Breast epithelium (tissue), 4 donors: ENCODE measurements at places on chromosomes 7 and 10. TPM values are rescaled to one million over a fixed set of nuclear protein-coding genes. Genes with fewer than 3 reads are reported as not detected.

- no peak for DNase-seq
Measured at GRCh38 chr10:115801457-115801856, 471.5 kb downstream of the GFRA1 start.

Gene TEX36
- not detected for total RNA-seq

GRCh38 chr7:94252971-94253370, 141.7 kb upstream of the COL1A2 start:
- DNase-seq: no peak

Gene SHTN1
- total RNA-seq: 14.4 TPM

- no peak for DNase-seq
Measured at GRCh38 chr10:75175046-75175445, 35.5 kb upstream of the VDAC2 start.

- DNase-seq: no peak
Measured at GRCh38 chr10:49166484-49167400, 21.4 kb downstream of the TMEM273 start.

GRCh38 chr7:127177156-127177555, 75.6 kb downstream of the GRM8 start:
- DNase-seq: no peak

DNA sequence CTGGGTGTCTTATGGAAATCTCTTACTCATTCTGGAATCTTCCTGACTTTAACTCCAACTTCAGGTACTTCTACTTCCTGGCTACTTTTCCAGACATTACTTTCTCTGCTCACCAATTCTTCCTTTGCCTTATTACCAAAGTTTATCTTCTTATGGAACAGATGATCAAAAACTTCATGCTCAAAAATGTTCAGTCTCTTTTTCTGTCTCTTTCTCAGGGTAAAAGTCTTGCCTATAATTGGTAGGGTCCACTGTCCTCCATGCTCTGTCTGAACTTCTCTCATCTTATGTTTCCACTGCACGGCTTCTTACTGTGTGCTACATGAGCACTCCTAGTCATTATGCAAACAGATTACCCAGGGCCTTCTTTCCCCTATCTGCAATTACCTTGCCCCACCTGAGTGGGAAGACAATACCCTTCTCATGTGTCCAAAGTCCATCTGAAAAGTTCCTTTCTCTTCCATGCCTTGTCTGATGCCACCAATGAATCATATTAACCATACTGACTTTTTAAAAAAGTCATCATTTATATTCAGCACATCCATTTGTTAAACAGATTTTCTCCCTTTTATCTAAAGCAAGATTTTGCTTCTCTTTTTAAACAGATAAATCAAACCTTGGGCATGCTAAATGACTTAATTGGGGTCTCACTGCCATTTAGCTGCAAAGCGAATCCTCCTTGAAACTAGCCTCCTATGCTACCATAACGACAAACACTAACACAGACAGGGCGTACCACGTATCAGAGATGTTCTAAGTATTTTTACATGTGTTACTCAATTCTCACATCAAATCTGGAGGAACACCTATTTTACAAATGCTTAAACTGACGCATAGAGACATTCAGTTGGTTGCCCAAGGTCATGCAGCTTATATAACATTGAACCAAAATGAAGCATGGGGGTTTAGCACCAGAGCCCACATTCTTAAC, 48.8 kb downstream of the SEMA3C start:
- no peak for DNase-seq

- no peak for DNase-seq
Measured at GRCh38 chr7:131027287-131027773, 293.3 kb upstream of the KLF14 start.

DNA sequence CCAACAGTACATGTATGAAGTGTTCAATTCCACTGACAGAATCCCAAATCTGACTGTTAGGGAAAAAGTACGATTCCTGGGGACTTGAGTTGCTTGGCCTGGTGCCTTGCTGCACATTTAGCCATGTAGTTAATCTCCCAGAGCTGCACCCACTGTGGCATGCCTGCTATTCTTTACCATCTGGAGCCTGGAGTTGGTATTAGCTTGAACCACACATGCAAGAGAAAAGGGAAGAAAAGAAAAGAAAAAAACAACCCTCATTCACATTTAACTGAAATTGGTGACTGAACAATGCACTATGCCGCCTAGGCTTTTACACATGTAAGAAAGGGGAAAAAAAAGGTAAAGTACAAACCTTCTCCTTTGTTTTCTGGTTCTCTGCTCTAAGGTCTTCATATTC, 26.1 kb downstream of the SHTN1 start:
- no peak for DNase-seq

GRCh38 chr7:131681961-131682360, 125.5 kb upstream of the PODXL start:
- DNase-seq: no peak

Gene WIPF3
- total RNA-seq: 0.66 TPM

DNA sequence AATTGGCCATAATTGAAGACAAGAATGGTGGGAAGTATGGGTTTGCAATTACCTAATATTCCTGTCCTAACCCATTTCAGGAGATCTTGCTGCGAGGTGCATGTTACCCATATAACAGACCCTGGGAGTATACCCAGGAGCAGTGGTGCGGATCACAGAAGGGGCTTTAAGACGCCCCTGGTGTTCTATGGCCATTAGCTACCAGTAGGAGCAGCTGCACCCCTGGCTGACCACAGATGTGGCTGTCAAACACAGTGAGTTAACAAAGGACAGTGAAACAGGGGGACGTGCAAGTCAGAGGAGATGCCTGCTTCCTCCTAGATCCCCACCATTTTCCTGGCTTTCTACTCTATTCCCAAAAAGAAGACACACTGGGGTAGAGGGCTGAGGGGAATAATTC, 25.2 kb downstream of the AOC1 start:
- DNase-seq: no peak

DNA sequence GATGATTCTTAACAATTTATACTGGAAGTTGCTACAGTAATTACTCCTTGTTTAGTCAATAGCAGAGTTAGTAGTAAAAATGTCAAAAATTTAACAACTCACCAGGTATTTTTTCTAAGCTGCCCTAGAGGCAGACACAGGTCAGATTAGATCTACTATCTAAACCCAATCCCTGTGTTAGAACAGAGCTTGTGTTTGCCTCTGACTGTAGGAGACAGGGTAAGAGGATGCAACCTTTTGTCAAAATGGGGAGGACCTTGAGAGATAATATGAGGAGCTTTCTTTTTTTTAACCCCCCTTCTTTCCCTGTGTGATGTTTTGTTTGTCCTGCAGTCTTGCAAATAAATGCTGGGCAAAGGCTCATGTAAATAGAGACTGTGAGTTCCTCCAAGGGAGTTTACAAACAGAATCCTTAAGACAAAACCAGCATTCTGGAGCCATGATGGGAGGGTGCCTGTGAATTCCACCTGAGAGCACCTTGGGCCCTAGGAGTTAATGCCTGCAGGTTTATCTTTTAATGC, 353.1 kb downstream of the GATA3 start:
- DNase-seq: no peak

DNA sequence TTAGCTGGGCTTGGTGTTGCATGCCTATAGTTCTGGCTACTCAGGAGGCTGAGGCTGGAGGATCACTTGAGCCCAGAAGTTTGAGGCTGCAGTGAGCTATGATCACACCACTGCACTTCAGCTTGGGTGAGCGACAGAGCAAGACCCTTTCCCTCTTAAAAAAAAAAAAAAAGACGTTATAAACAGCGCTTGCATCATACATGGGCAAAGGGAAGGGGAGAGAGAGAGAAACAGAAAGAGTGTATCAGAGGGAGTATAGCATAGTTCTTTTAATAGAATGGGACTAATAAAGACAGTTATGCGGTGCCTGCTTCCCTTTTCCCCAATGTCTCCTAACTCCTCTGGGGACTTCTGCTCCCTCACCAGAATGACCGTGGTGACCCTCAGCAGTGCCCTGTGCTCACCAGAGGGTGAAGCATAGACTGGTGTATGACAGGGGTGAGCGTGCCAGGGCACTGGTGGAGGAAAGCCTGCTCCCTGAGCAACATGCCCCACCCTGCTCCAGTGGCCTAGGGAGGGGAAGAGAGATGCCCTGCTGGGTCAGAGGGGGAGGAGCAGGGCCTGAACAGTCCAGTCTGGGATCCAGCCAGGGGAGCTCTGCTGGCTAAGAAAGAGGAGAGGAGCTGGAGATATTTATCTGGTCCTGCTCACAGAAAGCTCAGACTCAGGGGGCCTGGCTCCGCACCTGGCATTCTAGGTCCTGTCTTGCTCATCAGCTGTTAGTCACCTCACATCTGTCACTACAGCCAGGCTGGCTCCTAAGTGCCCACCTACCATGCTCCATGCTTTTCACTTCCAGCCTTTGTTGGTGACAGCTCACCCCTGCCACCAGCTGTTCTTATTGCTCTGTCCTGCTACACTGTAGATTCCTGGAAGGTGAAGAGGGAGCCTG, 2.2 kb downstream of the PDZD7 start:
- no peak for DNase-seq

- DNase-seq: no peak
Measured at GRCh38 chr7:82685214-82685613, 241.6 kb upstream of the CACNA2D1 start.

Gene SERPINE1
- total RNA-seq: 6.2 TPM

GRCh38 chr7:118306771-118307170, 82.3 kb downstream of the ANKRD7 start:
- DNase-seq: no peak

DNA sequence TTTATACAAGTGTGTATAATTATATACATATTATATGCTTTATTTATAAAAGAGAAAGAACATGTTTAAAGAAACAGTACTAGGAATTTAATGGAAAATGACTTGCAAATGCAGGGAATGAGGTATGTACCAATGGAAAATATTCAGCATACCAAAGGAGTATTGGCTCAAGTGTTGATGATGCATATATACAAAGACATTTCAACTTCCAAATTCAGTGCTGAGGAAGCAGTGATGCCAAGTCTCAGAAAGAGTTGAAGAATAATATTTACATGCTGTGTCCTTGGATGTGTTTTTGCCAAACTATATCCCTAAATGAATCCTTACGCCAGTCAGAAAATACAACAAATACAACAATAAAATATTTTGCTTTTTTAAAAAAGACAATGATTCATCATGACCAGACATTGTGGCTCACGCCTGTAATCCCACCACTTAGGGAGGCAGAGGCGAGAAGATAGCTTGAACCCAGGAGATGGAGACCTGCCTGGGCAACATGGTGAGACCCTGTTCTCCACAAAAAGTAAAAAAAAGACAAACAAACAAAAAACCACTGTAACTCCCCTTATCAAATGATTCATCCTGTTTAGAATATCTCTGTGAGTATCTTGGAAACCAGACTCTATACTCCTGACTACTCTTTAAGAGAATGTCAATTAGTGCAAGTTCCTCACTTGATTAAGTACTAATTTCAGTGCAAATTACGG, 157.2 kb downstream of the CHRM2 start:
- DNase-seq: no peak

Gene TSPAN13
- total RNA-seq: 10.2 TPM

Gene FZD1
- 36.1 TPM for total RNA-seq

Gene PNLIP
- total RNA-seq: not detected

Gene OSBPL3
- total RNA-seq: 6.4 TPM

DNA sequence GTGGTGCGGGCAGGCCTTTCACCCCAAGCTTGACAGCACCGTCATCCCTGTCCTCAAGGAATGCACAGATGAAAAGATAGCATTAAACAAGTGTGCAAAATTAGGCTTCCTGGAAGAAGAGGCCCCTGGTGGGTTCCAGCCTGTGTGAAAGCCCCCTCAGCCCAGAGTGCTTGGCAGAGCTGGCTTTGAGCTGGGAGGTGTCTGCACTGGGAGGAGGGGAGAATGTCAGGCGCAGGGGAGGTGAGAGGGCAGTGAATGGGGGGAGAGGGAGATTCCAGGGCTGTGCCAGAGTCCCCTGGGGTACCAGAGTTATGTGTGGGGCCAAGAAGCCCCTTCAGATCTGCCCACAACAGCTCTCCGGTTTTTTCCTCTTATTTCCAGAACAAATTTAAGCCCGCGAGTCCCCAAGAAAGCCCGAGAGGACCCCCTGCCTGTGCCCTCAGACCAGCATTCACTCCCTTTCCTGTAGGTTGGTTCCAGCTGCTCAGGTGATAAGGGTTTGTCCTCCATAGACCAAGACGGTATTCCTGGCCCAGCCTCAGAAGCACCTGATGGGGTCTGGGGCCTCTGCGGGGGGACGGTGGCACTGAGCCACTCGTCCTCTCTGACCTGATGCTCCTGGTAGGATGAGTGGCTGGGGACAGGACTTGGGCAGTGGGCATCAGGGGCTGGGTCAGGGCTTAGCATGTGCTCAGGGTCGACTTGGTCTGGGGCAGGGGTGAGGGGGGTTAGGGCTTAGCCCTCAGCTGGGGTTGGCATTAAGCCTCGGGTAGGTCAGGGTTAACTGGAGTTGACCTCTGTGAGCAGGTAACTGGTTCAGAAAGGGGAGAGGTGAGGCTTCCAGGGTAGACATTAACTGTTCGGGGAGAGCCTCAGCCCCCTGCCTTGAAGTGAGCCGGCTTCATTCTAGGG, 43.4 kb downstream of the ADCYAP1R1 start:
- no peak for DNase-seq

DNA sequence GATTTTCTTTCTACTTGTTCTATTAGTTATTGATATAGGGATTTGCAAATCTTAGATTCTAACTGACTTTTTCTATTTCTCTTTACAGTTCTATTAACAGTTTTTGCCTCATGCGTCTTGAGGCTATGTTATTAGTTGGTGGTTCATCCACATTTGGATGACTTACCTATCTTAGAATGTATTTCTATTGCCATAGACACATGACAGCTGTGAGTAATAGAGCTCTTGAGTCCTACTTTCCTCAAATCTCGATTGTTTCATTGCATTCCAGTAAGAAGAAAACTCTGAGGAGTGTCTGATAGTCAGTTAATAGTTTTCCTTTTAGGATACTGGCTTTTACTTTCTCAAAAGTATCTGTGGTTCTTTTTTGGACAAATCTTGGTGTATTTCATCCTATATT, 241.4 kb upstream of the ZNF32 start:
- no peak for DNase-seq

DNA sequence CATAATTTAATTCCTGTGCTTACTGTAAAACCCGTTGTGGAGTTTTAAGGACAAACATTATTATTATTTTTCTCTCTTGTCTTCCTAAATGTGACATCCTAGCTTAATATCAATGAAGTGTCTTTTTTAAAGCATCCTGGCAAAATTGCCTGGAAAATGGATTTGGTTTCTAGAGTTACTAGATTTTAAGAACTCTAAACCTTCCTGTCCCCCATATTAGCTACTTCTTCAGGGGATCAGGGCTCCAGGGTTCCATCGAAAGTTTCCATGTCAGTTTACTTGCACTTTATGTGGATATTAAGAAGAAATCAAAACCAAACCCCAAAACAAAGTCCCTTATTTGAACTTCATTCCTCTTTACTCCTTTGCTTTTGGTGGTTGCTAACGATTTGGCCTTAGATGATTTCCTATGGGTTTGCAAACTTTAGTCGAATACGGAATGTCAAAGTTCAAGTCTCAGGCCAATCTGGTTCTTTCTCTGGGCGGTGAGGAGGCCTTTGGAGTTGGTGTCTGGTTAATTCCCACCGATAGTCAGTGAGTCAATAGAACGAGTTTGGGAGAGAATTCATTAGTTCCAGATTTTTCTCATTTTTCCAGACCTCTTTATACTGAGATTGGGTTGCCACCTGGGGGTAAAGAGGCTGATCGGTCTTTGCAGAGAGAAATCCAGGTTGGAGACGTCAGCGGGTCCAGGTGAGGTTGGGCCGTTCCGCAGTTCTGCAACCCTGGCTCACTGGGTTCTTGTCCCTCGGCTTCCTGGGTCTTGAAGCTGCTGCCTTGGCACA, 1.1 kb downstream of the CUX1 start:
- DNase-seq: no peak
